ENCODE measurements at places on chromosomes 1 and 21.

DNA sequence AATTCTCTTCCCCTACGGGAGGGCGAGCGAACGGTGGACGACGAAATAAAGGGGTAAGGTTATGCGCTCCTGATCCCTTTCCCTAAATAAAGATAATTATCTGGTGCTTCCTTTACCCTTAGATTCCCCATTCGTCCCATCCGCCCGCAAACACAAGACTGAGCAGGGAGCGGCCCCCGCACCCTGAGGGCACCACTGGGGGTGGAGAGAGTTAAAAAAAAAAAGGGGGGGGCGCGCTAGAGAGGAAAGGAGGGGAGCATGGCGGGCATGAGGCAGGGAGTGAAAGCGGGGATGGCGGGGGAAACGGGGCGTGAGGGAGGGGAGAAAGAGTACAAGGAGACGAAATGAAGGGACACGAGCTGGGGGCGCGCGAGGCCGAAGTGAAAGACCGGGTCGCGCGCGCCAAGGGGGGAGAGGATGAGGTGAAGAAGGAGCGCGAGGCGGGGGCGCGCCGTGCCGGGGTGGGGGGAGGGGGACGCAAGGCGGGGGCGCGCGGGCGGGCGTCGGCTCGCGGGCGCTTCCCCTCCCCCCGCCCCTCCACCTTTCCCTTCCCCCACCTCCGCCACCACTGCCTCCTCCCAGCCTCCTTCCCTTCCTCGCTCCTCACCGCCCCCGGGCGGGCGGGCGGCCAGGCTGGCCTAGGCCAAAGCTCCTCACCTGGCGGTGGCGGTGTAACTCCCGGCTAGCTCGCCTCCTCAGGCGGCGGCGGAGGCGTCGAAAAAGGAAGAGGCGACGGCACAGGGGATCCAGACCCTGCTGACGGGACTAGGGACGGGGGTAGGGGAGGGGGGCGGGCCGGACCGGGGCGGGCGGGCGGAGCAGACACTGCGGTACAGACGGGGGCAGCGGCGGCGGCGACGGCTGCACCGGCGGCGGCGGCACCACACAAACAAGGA is 448 bp downstream of the GATAD2B start:
- DNase-seq: no peak

GRCh38 chr1:57013522-57013921 is 47.7 kb upstream of the C8B start:
- no peak for DNase-seq

DNA sequence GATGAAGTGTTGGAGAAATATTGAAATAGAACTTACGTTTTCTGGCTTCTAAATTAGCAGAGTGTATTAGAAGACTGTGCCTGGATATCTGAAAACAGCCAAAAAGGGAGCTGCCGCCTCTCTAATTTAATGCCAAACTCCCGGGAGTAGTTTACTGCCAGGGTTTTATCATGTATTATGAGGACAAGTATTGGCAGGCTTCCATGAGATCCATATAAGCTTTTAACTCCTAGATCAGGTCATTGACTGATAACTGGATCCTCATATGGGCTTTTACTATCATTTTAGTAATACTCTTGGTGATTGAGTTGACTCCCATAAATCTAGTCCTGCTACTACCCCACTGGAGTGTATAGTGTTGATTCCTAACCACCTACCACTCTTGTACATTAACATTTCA is 178.4 kb upstream of the CXADR start:
- DNase-seq: no peak

DNA sequence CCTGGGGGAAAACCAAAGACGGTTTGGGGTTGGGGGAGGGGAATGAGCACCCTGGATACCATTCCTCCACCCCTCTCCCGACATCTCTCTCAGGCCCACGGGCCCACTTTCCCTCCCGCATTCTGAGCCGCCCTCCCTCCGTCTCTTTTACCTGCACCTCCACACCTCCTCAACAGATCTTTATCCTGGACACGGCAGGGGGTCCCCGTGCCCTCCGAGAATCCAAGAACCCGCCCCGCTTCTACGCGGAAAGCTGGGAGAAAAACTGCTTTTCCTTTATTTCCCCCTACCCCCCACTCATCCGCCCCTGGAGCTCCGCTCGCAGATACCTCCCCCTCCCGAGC is 108.8 kb downstream of the NAV1 start:
- DNase-seq: no peak

DNA sequence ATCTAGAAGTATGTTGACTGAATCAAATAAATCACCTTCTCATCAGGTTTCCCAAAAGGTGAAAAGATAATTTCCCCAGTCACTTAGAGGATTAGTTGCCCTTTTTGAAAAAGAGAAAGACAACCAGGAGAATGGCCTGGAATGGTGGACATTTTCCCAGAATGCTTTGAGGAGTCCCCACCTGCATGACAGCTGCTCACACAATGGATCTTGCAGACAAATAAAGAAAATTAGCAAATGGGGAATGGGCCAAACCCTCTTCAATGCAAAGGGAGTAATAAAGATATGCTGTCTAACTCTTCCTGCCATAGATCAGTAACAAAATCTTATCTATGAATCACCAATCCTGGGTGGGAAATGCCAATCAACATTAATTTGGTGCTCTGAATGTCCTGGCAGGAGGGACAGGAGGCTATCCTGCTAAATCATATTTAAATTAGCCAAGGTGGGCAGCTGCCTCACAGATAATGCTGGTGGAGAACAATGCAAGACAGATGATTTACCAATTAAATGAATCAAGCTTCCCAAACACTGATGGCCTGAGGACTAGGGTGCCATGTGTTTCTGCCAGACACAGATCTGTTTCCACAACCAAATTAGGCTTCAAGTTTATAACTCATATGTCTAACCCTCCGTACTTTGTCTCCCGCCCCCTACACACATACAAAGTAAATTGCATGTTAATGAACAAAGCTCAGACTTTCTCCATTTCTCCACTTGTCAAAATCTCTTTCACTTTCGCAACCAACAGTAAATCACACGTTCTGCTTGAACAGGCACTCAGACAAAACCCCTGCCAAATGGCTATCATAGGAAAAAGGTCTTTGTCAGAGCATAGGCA is 488.0 kb upstream of the PLXNA2 start:
- DNase-seq: no peak

GRCh38 chr1:100074604-100075395 is 57.9 kb downstream of the SASS6 start:
- no peak for DNase-seq

- no peak for DNase-seq
Observed at GRCh38 chr1:93753791-93754763, 72.4 kb upstream of the BCAR3 start.

- no peak for DNase-seq
Observed at GRCh38 chr1:234237393-234237792, 135.9 kb upstream of the COA6 start.

Measured in stimulated activated CD8-positive, alpha-beta memory T cell treated with anti-CD3 and anti-CD28 coated beads, Interleukin-2, amount 100 ng/mL, for 1 hour (primary cell).